ENCODE measurements at places on chromosomes 3 and 15.

- no peak for DNase-seq
Measured at GRCh38 chr3:124707656-124708062, 22.6 kb upstream of the UMPS start.

GRCh38 chr3:160448845-160449635, 546 bp downstream of the TRIM59 start:
- peak; percentile 62 for DNase-seq

DNA sequence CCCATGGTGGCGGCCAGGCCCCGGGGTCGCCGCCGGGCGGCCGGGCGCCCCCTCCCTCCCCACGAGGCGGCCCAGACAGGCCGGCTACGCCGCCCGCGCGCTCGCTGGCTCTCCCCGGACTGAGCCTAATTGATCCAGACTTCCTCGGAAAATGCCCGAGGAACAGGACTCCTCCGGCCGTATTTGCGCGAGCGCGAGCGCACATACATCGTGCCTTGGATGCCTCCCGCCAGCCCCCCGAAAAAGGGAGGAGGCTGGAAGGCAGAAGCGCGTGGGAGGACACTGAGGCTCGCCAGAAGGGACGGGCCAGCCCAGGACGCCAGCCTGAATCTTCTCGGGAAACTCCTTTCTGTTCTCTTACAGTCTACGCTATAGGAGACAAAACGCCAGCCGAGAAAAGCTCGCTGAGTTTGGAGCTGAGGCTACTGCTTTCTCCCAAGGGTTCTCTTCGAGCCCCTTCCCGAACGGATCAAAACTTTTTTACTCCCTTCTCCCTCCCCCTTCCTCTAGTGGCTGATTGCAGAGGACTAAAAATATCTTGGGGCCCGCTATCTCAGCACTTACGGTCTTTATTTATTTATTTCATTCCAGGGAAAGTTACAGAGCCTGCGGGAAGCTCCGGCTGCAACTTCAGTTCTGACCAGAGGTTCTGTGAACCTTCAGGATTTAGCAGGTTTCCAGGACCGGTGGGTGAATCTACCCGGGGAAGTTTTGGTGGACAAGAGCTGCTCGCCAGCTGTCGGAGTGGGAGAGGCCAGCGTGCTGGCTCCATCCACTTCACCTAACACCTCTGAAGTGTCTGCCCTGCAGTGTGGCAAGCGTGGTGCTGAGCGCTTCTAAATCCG, at the start of gene PDZRN3:
Gene PDZRN3, minus strand, starts transcription at position 121 of the 845 bp plus-strand sequence.
- DNase-seq: no peak

DNA sequence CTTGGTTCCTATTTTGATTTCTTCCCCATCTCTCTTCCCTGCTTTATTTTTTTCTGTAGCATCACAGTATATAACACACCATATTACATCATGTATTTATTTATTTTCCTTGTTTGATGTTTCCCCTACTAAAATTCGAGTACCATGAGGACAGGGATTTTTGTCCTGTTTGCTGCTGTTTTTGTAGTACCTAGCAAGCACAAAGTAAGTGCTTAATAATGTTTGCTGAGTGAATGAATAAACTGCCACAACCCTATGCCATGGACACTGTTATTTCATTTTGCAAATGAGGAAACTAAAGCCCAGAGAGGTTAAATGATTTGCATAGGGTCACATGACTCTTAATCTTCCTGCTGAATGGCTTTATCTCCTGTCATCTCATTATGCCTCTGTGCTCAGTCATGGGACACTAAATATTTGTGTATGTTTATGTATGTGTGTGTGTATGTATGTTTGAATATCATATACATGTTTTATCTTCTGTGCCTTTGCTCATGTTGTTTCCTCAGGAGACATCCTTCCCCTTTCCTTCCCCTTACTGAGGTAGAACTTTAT, 26.1 kb upstream of the MGA start:
- no peak for DNase-seq

DNA sequence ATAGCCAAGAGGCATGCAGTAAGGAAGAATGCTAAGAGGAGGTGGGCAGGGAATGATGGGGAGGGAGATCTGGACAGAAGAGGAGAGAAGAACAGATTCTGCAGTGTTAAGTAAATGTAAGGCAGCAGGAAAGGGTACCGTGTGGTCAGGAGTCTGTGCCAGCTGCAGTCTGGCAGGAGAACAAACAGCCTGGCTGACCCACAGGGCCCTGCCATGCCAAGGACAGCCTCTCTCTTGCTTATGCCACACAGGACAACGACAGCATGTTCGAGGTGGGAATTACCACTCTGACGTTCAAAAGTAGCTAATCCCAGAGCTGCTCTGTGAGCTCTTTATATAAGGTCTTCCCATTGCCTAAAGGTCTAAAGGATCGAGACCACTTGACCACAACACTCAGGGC, 31.3 kb downstream of the DAPK2 start:
- no peak for DNase-seq

GRCh38 chr3:41638381-41638780, 323.5 kb downstream of the ULK4 start:
- DNase-seq: no peak

DNA sequence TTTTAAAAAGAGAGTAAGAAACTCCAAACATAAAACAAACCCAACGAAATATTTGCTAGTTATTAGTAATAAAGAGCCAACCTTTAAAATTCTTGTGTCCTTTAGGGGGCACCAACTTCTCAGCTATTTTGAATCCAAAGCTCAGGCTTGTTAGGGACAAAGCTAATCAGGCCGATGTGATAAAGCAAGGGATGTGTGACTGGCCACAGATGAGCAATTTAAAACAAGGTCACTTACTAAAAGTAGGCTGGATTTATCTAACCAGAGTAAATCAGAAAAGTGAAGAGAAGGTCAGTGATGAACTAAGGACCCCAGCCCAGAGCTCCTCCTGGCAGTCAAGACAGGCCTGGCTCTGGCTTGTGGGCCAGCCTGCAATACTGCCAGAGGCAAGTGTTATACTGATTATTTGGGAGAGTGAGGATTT, 108.5 kb downstream of the CYP19A1 start:
- no peak for DNase-seq

DNA sequence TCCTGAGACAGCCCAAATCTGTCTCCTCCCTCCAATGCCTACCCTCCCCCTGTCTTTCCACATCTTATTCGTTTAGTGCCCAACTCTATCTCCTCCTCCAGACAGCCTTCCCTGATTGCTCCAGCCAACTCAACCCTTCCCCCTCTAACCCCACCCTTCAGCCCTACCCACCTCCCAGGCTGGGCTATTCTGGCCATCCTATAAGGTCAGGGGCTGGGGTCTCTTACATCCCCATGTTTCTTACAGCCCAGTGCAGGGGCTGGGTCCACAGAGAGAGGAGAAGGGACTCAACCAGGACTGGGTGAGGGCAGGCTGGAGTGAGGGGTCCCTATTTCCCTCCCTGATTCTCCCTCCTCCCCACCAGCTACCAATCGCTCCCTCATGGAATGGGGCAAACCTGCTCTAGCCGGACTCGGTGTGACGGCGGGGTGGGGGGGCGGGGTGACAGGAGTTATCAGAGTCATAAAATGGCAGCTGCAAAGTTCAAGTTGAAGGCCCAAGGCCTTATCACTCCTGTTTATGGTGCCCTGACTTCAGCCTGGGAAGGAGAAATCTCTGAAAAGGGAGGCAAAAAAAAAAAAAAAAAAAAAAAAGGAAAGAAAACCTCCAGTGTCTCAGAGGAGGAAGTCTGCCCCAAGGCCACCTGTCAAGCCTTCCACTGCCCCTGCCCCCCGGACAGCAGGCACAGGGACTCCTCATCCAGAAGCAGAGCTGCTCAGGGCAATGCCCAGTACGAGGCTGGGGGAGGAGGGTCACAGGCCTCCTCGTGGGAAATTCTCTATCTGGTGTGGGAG, 2.1 kb downstream of the VIPR1 start:
- DNase-seq: no peak

DNA sequence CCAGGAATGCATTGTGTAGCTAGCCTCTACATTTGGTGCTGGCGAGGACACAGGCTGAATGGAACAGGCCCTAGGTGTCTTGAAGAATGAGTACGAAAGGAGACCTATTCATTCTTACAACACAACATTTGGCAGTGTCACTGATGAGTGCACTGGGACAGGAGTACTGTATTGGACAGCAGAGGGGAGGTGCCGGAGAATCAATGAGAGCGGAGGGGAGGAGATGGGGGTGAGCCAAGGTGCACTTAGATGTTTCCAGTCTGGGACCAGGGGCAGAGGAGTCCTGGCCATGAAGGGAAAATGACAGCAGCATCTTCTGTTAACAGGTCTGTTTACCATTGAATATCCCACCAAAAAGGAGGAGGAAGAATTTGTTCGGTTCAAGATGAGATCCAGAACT, 53.2 kb downstream of the C3orf20 start:
- no peak for DNase-seq

DNA sequence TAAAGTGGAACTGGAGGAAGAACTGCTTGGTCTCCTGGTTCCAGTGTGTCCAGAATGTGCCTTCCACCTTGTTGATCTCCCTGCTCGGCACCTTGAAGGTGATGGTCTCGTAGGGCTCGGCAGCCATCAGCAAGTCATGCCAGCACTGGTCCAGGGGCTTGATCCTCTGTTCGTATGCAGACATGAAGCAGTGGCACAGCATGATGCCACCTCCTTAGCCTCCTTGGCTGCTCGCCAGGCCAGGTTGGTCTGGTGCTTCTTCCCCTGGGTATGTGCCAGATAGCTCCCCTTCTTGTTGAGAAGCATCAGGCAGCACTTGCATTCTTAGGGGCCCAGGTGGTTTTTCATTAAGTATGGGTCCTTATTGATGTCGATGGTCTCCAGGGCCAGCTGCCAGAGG, 17.8 kb upstream of the TXNRD3 start:
- DNase-seq: no peak

DNA sequence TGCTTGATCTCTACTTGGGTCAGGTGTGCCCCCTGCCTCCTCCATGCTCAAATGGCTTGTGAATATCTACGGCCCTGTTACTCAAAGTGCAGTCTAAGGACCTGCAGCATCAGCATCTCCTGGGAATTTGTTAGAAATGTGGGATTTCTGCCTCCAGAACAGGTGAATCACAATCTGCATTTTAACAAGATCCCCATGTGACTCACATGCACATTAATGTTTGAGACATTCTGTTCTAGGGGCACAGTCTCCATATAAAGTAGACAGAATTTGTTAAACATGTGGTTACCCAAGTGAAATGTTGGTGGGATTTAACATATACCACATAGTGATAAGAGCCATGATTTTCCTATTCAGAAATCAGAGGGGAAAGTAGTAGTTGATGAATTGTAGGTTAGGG, 256.2 kb downstream of the NR1D2 start:
- DNase-seq: no peak

DNA sequence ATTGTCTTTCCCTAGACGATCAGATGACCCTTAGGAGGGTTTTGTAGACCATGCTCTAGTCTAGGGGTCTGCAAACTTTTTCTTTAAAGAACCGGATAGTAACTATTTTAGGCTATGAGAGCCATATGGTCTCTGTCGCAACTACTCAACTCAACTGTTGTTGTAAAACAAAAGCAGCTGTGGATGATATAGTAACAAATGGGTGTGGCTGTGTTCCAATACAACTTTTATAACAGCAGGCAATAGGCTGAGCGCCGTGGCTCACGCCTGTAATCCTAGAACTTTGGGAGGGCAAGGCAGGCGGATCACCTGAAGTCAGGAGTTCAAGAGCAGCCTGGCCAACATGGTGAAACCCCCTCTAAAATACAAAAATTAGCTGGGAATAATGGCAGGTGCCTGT, 6.1 kb upstream of the CMTM6 start:
- no peak for DNase-seq
